ENCODE measurements at places on chromosomes 11 and 22.

GRCh38 chr22:25540908-25541660 lies 23.4 kb upstream of the GRK3 start:
- DNase-seq: no peak

DNA sequence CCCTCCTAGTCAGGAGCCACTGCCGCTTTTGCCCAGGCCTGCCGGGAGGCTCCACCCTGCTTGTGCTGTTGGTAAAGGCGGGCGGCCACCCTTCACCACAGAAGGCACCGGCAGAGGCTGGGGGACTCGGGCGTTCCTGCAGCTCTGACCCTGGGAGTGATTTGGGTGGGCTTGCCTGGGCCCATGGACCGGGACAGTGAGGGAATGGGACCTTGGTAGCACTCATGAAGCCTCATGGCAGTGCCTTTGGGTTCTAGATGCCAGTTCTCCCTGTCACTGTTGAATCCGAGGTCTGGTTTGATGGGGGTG lies 4.4 kb downstream of the TPCN2 start:
- no peak for DNase-seq

DNA sequence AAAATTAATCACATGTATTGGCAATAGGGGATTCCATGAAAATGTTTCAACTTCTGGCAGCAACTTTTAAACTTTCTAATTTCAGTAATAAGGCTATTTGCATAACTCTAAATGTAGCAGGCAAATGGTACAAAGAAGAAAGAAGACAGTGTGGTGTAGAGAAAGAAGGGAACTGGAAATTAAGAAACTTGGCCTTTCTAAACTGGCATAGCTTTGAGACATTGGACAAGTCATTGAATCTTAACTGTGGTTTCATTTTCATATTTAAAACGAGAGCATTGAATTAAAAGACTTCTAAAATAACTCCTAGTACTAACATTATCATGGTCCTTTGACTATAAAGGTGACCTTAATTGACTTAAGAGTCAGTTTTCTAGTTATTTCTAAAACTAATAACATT lies 125.0 kb downstream of the UVRAG start:
- no peak for DNase-seq

DNA sequence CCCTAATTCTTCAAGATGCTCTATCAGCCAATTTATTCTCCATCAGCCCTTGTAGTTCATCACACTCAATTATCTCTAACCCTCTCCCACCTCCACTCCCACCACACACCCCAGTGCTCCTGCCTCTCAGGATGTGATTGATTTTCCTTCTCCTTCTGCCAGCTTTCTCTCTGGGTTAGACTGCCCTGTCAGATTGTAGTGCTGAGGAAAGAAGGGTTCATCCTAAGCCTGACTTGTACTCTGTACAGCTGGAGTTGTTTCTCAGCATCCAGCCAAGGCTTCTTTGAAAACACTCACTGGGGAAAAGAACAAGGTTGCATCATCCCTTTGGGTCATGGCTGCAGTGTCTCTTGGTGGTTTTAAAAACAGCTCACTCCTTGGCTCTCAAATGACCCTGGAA lies 61.2 kb downstream of the CECR2 start:
- no peak for DNase-seq

DNA sequence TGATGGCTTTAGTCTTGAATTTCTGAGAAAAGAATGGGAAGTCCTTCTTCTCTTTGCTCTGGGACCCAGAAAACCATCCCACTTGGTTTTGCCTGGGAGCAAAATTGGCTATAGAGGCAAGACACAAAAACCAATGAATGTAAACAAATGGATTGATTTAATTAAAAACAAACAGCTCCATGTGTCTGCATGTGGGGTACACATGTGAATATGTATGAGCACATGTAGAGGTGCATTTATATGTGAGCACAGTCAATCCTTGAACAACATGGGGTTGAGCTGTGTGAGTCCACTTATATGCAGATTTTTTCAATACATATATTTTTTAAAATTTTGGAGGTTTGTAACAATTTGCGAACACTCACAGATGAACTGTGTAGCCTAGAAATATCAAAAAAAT lies 87.2 kb downstream of the CCDC81 start:
- DNase-seq: no peak

DNA sequence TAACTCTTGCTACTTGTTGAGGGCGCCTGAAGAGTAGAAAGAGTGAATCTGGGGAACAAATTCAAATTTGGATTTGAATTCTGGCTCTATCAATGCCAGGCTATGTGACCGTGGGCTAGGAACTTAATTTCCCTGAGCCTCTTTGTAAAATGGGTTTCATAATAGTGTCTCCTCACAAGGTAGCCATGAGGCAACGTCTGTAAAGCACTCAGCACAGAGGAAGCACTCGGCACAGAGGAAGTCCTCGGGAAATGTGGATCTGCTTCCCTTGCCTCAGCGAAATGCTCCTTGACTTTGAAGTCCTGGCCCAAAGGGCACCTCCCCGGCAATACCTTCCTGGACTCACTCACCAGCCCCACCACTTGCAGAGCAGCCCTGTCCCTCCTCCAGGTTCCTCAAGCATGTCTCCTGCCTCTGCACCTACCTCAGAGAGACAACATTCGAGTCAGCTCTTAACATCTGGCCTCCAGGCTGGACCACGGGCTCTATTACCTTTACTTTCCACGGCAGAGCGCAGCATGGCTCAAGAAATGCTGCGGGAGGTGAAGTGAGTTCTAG lies 17.7 kb downstream of the CD6 start:
- no peak for DNase-seq

GRCh38 chr11:60769811-60770210 lies 13.1 kb downstream of the MS4A15 start:
- DNase-seq: no peak

- peak; percentile 90 for DNase-seq
Observed at GRCh38 chr11:106961518-106961917, 56.8 kb downstream of the GUCY1A2 start.

- peak; percentile 77 for DNase-seq
Observed at GRCh38 chr11:130314184-130314749, 450 bp downstream of the ZBTB44 start.

- no peak for DNase-seq
Observed at GRCh38 chr11:134566311-134566710, 154.3 kb upstream of the B3GAT1 start.

DNA sequence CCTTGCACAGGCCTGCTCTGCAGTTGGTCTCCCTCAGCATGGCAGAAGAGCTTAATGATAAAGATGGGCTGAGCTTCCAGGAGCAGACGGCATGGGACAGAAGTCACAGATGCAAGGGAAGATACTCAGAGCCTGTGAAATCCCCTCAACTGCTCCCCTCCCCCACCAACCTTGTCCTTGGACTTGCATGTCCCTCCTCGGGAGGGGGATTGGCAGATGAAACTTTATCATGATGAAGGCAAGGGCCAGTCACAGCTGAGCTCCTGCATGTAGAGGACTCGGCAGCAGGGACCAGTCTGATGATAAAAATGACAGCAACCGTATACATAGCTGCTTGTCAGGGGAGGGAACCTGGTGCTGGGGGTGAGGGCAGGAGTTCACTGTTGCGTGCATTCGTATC lies 6.8 kb upstream of the SLC22A8 start:
- DNase-seq: no peak

GRCh38 chr22:43825651-43826050 lies 13.5 kb upstream of the EFCAB6 start:
- no peak for DNase-seq

DNA sequence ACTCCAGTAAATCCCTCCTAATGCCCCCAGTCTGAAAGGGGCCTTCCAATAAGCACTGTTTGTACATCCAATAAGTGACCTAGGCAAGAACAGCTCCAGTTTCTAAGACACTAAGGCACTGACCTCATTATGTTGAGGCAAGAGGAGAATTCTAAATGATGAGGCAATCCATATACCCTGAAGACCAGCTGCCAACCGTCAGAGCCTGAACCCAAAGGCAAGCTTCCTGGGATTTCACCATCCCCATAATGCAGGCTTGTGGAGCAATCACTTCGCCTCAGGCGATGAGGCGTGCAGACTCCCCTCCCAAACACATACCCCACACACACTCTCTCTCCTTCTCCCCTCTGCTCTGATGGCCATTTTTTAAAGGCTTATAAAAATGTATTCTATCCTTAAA lies 49.5 kb downstream of the LGR4 start:
- DNase-seq: peak; percentile 97

DNA sequence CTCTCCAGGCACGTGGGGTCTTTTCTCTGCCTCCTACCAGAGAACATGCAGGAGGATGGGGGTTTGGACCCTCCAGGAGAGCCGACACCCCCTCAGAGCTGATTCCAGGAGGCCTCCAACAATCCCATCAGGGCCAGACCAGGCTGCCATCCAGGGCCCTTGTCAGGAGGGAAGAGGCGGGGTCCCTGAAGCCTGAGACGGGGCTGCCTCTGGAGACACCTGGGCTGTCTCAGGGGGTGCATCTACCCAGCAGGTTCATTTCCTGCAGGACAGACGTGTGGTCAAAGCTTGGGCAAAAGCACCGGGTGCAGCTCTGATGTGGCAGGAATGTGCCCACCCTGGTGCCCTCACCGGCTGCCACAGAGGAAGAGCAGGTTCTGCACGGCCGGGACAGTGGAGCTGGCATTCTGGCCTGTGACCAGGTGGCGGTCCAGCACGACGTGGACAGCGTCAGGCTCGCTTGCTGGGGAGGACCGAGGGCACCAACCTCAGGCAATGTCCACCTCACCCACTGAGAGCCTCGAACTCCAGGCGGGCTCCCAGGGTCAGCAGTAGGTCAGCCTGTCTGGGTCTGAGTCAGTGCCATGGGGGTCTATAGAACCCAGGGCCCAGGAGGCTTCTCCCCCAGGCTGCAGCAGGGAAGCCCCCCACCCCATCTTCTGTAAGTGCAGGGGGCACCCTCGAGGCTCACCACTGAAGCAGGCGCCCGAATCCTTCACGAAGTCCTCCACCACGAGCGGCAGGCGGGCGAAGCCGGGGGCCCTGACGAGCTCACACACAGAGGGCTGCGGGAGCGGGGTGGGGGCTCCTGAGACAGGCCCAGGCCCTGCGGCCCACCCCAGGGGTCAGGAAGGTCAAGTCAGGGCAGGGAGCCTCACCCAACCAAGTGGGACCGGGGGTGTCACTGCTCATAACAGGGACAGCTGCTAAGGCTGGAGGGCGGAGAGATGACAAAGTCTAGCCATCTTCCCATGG lies 6.4 kb downstream of the GATD1 start:
- no peak for DNase-seq

DNA sequence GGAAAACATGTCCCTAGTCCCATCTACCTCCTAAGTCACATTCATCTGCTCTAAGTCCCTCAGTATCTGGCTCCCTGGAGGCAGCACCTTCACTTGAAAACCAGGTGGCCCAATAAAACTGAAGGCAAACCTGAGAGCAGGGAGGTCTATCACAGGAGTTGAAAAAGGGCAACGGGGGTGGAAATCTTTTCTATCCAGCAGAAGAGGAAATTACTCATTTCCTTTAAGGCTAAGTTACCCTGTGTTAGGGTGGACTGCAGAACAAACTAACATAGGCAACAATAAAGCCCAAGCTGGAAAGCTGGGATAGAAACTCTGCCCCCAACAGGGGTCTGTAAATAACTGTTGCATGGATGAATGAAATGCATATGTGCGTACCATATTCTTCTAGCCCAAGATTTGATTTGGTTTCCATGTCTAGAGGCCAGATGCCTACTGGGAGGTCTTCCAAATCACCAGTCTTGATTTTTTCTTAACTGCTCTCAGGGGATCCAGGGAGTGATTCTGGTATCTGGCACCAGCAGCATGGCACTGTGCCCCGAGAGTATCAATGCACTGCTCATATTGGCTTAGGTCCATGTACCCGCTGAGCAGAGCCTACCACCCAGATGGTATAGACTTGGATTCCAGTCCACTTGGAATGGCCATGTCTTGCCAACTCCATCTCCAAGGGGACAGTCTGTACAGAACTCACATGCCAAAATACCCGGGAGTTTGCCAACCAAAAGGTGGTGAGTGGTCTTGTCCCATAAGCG lies 350.0 kb upstream of the NCAM1 start:
- no peak for DNase-seq

DNA sequence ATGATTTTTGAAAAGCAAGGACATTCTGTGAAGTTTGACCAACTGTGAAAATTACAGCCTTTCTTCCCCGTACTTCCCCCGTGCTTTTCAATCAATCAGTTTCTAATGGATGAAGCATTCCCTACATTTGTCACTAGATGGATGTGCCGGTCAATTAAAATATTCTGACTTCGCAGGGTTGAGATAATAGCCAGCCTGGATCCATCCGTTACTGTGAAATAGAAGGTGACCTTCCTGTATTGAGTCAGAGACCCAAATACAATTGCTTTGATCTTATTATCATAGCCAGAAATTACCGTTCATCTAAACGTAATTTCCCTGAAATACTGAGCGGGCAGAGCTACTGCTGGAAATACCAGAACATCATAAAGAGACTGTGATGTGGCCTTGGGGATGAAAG lies 21.1 kb upstream of the PARVB start:
- no peak for DNase-seq

- DNase-seq: no peak
Observed at GRCh38 chr22:27163162-27164137, 506.1 kb downstream of the MIAT start.

- no peak for DNase-seq
Observed at GRCh38 chr22:38613588-38613987, 42.6 kb downstream of the FAM227A start.

DNA sequence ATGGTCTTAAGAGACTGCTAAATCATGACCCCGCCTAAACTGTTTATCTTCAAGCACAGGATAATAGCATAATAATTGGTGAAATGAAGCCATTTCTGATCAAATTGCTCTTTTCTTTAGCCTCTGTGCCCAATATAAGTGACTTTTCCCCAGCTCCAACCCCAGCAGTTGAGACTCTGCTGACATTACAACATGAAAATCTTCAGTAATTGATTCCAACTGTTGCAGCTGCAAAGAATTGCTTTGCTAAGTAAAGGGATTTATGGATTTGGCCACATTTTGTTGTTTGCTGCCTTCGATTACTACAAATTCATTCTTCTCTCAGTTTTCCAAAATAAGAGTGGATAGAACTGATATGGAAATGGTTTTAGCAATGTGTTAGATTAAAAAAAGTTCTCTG lies 576.7 kb upstream of the LRRC4C start:
- DNase-seq: no peak

- no peak for DNase-seq
Observed at GRCh38 chr11:58503361-58503856, 4.5 kb downstream of the OR5B21 start.

GRCh38 chr11:20611892-20612291 lies 12.5 kb downstream of the SLC6A5 start:
- DNase-seq: no peak

- DNase-seq: peak; percentile 77
Observed at GRCh38 chr11:92886243-92886905, 83.1 kb upstream of the MTNR1B start.

- peak; percentile 26 for DNase-seq
Observed at GRCh38 chr11:83046621-83047172, 25.0 kb downstream of the RAB30 start.
